ENCODE measurements at places on chromosomes 12 and 14. TPM values are rescaled to one million over a fixed set of nuclear protein-coding genes. Genes with fewer than 3 reads are reported as not detected.
A peak's percentile ranks its signal among the peaks of the same experiment; 100 is the strongest.

- no peak for DNase-seq
Observed at GRCh38 chr12:643475-644302, 19.6 kb downstream of the NINJ2 start.

GRCh38 chr14:83913476-83913875, 1616.5 kb upstream of the FLRT2 start:
- DNase-seq = no peak

DNA sequence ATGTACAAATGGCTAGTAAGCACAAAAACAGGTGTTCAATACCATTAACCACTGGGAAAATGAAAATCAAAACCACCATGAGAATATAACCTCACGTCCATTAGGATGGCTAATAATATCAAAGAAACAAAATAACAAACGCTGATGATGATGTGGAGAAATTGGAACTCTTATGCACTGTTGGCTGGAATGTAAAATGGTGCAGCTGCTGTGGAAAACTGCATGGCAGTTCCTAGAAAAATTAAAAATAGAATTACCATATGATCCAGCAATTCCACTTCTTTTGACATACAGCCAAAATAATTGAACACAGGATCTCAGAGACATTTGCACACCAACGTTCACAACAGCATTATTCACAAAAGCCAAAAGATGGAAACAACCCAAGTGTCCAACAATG, 51.5 kb downstream of the TMPRSS12 start:
- DNase-seq = no peak

- no peak for DNase-seq
Observed at GRCh38 chr12:2636741-2637340, 157.9 kb upstream of the FKBP4 start.

GRCh38 chr12:119157978-119158377, 20.8 kb upstream of the HSPB8 start:
- no peak for DNase-seq

DNA sequence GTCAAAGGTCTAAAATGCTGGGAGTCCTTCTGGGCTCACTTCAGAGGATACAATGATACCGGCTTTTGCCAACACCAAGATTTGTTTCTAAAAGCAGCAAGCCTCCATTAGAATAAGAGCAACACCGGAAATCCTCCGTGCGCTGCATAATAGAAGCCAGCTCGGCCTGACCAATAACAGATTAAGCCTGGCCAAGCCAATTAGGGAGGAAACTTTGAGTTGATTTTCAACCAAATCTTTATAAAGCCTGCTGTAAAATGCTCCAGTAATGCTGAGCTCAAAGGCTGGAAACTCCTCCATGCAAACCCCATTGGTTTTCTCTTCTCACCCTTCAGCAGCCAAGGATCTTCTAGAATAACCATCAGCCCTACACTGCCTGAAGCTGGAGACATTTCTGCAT, 150.1 kb downstream of the NTF3 start:
- no peak for DNase-seq

- no peak for DNase-seq
Observed at GRCh38 chr12:114820796-114821195, 136.8 kb upstream of the TBX3 start.

DNA sequence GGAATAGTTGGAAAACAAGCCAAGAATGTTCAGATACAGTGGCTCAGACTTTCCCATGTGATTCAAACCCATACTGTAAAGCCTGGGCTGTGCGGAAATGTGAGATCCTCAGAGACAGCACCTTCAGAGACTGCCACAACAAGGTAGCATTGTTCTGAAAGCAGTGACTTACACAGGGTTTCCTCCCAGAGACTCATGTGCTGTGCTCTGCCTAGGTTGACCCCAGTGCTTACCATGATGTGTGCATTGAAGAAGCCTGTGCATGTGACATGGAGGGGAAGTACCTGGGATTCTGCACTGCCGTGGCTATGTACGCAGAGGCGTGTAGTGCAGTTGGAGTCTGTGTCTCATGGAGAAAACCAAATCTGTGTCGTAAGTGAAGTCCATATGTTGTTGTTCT, 219.4 kb downstream of the LRRK2 start:
- DNase-seq = no peak

- no peak for DNase-seq
Observed at GRCh38 chr12:19675361-19675760, 236.1 kb downstream of the AEBP2 start.

MUCL1 gene
- total RNA-seq = not detected

- no peak for DNase-seq
Observed at GRCh38 chr12:101038289-101038871, 171.7 kb downstream of the SLC5A8 start.

- no peak for DNase-seq
Observed at GRCh38 chr12:92771001-92771400, 68.2 kb downstream of the PLEKHG7 start.

- peak; percentile 41 for DNase-seq
Observed at GRCh38 chr12:40946612-40947194, 241.4 kb upstream of the PDZRN4 start.

DNA sequence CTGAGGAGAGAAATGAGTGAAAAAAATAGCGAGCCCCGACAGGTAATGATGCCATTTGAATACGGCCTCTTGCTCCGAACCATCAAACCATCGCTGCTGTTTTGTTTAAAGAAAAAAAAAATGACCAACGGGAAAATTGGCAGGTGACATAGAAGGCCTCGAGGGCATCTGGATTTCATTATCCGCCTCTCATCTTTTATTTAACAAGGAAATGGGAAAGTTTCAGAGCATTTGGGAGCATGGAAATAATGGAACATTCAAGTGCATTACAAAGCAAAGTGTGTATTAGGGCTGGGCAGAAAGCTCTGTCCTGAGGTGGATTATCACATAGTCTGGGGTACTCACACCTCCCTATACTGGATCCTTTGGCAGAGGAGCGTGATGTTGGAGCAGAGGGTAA, 258.7 kb downstream of the KSR2 start:
- DNase-seq = no peak

DNA sequence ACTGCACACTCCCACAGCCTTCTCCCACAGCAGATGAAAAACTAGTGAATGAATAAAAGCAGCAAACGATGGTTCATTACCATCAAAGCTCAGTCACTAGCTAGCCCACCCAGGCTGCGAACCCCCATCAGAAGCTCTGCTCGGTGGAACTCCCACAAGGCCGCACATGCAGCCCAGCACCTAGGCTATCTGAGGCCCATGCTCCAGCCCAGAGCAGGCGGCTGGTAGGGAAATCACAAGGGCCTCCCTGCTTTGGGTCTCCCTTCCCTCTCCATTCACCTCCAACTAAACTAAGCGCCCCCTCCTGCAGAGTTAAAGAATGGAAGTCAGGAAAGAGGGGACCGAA, 69.0 kb downstream of the ITPK1 start:
- no peak for DNase-seq

- DNase-seq = no peak
Observed at GRCh38 chr12:122978507-122978955, 1.9 kb upstream of the ARL6IP4 start.

SLC7A7 gene
- 1.9 TPM for total RNA-seq

GRCh38 chr12:51406290-51406689, 15.1 kb upstream of the GALNT6 start:
- no peak for DNase-seq

SDR9C7 gene
- total RNA-seq = not detected

DNA sequence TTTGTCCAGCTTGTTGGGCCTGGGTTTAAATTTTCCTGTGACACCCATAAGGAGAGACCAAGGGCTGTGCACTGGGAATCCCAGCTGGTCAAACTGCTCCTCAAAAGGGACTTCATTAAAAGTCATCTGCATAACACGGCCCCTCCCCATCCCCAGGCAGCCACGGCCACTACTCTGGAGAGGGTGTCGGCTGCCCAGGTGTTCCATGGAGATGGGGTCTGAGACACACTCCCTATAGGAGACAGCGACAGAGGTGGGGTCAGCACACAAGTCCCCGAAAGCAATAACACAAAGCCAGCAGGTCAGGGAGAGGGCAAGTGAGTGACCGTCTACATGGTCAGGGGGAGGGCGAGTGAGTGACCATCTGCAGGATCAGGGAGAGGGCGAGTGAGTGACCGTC, 75.6 kb upstream of the BCL11B start:
- no peak for DNase-seq

DNA sequence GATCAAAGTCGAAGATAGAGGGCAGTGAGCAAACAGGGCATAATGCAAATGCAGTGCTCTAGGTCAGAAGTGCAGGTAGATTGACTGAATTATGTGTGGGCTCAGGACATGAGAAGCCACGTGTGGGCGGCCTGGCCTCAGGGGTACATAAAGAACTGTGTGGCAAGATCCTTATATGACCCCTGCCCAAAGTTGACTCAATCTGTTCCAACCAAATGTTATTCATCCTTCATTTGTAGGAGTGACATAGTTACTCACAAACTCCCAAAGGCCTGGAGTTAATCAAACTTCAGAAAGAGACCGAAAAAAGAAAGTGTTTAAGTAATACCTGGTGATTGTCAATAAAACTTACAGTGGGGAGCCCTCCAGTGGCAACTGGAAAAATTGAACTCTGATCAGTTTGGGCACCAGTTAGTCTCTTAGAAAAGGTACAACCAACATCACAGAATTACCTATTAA, 150.4 kb upstream of the FAR2 start:
- peak; percentile 23 for DNase-seq

DNA sequence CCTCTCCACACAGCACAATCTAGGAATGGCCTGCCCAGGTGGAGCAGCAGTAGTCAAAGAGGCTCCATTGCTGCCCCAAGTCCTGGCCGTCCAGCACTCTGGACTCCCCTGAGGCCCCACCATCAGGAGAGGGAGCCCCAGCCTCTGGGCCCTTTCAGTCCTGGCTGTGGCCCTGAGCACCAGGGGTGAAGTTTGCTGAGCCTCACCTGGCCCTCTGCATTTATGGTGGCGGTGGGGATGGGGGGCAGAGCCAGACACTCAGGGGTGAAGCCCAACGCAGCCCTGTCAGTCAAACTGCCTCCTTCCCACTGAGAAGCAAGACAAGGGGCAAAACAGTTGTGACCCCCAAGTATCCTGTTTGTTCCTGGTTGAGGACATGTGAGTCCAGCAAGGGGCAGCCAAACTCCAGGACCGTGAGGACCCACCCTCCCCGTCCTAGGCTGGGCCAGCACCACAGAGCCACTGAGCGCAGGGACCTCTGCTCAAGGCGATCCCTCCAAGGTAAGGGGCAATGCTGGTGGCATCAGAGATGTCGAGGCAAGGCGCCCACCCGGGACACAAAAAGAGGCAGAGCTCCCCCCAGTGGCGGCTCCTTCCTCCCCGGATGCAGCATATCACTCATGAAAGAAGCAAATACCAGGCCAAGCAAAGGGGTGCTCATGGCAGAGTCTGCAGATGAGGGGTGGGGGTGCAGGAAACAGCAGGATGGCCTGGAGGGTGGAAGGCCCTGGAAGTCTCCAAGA, 4.8 kb upstream of the AMN start:
- DNase-seq = peak; percentile 52

DNA sequence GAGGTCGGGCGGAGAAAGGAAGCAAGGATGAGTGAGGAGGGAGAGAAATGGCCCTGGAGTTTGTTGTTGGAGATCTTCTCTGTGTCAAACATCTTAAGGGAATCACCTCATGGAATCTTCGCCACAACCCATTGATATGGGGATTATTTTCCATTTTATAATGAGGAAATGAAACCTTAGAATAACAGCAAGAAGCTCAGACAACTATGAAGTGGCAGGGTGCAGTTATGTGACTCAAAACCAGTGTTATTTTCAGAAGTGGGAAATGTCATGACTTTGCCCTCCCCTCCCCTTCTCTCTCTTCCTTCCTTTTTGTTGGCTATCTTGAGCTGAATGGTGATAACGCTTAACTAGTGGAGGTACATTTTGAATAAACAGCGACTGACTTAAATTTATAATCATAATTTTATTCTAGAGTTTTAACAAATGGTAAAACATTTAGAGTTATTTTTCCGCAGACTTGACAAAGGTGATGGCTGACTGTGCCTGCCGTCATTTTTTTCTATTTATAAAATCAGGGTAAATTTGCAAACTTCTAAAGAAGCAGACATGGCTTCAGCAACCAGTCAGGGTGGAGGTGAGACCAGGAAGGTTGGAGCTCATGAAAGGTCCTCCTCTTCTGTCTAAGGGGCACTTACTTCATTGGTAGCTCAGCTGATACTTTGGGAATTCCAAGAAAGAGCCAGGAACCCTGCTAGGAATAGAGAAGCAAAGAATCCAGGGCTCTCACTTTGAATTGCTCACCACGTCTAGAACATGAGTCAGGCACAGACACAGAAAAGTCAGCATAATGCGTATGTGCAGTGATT, 232.4 kb downstream of the RGS6 start:
- no peak for DNase-seq

BICDL1 gene
- total RNA-seq = not detected

GRCh38 chr12:57874166-57875108, 27.9 kb upstream of the CTDSP2 start:
- DNase-seq = no peak

DNA sequence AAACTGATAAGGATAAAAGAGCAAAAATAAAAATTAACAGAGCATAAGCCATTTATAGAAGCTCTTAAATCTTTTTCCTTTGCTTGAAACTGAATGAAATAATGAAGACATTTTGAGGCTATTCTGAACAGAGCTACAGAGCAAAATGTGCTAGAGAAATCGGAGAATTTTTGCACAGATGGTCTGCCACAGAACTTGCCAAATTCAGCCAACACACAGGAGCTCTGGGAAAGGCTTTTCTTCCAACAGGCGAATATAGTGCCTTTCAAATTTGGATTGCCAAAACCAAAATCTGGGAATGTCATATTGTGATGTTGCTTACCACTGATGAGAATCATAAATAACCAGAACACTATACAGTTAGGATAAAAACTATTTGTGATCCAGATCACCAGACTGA, 406.3 kb downstream of the RPL10L start:
- DNase-seq = no peak

ACOT2 gene
- 9.6 TPM for total RNA-seq

DNA sequence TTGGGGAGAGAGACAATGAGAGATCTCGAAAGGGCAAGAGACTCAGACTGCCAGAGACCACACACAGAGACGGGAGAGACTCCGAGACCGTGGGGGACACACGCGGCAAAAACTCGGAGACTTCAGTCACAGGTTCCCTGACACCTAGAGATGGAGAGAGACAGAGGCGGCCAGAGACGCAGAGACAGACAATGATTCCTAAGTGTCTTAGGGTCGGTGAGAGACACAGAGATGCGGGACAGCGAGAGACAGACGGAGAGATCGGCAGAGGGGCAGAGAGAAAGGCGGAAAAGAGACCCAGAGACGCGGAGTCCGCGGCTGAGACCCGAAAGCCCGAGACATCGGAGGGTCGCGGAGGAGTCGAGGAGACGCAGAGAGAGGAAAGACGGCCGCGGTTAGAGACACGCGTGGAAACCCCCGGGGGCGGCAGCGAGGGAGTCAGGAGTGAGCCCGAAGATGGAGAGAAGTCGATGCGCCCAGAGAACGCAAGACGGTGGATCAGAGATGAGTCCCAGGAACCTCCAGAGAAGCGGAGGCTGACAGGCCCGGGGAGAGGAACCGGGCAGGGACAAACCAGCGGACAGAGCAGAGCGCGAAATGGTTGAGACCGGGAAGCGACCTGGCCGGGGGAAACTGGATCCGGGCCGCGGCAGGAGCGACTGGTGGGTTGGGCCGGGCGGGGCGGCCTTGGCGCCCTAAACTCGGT, 7.8 kb downstream of the LHX5 start:
- DNase-seq = no peak

GRCh38 chr14:38866461-38866860, 236.6 kb downstream of the SEC23A start:
- no peak for DNase-seq

GRCh38 chr12:49537752-49538509, 899 bp upstream of the KCNH3 start:
- no peak for DNase-seq

SPIC gene
- not detected for total RNA-seq

- no peak for DNase-seq
Observed at GRCh38 chr14:103316721-103317121, 17.3 kb upstream of the EIF5 start.

GRCh38 chr12:62803756-62804155, 131.2 kb downstream of the PPM1H start:
- no peak for DNase-seq

Measured in dermis microvascular lymphatic vessel endothelial cell (primary cell).